ENCODE measurements at places on chromosomes 2 and 18.

- no peak for DNase-seq
Observed at GRCh38 chr18:74479486-74480148, 16.5 kb upstream of the CNDP2 start.

DNA sequence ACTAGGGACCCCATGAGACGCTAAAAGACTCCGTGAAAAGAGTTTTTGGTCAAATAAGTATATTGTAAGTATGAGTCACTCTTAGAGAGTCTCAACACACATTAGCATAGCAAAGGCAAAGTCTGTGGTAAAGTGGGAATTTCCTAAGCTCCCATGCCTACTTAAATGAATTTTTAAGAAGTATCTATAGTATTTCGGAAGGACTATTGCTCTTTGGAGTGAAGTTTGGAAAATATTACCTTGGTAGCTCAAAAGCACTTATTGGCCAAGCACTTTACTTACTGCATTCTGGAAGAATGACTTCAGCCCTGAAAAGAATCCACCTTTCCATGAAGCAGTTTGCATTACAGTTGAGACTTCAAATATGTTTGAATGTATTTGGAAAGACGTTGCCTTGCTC lies 57.1 kb downstream of the CAVIN2 start:
- no peak for DNase-seq

DNA sequence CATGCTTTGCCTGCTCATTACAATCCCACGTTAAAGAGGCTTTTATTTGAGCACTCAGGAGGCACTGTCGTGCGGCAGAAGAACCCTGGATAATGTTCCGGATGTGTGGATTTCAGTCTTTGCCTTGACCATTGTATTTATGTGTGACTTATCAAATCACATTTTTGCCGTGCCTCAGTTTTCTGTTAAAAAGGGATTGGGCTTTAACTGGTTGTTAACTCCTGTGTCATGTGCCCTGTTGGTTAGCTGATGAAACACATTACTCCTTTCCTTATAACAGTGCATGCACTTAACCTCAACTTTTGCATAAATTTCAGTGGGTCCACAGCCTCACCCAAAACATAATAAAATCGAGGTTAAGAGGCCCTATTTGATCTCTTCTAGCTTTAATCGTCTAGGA lies 52.7 kb downstream of the NAB1 start:
- DNase-seq = no peak

GRCh38 chr2:110124939-110125691 lies 9.5 kb upstream of the MALL start:
- no peak for DNase-seq

- no peak for DNase-seq
Observed at GRCh38 chr2:15909157-15909556, 31.2 kb upstream of the MYCN start.

DNA sequence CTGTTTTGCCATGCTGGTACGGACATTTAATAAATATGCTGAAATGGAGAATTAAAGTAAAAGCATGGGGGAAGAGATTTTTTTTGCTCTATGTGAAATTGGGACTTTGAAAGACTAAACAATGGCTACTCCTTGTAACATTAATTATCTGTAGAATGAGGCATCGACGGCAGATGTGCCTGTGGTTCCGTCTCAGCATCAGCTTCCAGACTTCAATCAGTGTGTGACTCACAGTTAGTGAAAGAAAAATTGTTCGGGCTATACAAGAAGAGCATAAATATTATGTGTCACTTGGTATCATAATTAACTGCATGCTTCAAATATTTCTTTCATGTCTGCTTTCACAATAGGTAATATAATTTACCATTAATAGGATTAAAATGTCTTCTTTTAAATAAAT lies 117.0 kb upstream of the SMIM21 start:
- DNase-seq = no peak

DNA sequence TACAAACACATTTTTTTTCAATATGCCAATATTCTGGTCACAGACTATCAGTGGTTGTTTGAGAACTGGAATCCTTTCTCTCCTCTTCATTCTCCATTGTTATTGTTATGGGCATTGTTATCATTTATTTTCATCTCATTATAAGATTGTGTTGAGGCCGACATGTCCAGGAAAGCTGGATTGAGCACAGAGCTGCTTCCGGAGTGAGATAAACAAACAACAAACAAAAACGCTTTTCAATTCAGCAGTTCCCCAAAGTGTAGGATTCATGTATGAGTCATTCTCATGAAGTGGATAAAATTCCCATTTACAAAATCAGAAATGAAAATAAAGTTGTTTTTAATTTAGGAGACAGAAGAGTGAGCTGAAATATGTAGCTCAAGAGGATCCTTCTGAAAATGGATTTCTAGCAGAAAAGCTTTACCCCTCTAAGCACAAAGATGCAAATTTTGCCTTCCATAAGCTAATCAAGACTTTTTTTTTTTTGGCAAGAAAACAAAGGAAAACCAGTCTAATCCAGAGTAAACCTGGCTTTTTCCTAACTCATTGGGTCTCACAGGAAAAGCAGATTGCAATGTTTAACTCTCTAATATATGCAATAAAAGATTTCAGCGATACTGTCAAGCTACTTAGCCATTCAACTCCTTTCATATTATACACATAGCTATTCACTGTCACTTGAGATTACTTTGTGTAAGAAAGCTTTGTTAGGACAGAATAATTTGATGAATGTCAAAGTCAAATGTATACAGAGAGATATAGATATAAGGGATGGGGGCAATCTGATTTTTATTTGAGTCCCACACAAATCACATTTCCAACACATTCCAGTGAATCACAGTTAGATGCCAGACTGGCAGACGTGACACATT lies 1441.7 kb upstream of the CELF4 start:
- no peak for DNase-seq

GRCh38 chr2:47065343-47065742 lies 89.8 kb downstream of the STPG4 start:
- DNase-seq = no peak
